ENCODE measurements at places on chromosomes 12 and 14.

- no peak for DNase-seq
Observed at GRCh38 chr12:46919666-46920400, 94.0 kb upstream of the SLC38A4 start.

DNA sequence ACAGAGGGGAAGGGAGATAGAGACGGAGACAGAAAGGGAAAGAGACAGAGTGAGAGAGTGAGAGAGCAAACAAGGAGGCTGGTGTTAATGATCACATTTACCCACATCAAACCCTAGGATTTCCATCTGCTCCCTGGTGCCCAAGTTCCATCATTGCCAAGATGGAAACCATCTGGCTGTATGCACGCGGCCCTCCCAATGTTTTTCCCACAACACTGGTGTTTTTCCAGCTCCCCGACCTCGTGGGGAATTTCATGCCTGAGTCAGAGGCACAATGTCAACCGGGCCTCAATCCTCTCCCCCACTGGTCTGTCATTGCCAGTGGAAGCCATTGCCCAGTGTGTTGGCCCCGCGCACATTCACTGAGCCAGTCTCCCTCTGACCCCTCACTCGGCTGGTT lies 19.9 kb upstream of the BDKRB2 start:
- DNase-seq, result no peak

DNA sequence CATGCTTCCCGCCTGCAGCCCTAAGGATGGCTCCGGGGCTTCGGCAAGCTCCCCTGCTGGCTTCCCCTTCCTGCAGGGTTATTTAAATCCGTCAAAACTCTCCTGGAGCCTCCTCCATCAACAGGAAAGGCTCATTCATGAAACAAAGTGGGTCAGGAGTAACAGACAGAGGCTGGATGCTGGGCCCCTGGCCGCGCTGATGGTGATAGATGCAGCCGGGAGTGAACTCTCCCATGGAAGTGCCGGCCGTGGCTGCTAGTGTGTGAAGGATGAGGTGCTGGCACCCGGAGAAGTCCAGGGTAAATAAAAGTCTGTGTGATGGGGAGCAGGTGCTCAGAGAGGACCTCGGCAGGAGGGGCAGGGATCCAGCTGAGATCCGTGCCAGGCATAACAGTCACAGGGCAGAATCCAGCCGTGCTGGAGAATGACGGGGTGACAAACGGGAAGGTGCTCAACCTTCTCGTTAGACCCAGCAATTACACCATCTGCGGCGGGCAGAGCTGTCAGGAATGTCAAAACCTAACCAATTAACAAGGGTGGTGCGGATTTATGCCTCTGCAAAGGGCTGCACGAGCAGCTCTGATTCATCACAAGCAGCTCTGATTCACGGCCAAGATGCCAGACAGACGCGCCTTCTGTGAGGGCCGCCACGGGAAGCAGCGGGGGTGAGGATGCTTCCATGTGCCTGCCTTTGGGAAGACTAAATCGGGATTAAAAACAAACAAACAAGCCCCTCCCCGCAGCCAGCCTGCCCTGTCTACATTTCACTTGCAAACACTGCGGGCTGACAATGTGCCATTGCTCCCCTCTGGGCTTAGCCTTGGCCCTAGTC lies 55.6 kb downstream of the SYNE3 start:
- DNase-seq, result no peak

DNA sequence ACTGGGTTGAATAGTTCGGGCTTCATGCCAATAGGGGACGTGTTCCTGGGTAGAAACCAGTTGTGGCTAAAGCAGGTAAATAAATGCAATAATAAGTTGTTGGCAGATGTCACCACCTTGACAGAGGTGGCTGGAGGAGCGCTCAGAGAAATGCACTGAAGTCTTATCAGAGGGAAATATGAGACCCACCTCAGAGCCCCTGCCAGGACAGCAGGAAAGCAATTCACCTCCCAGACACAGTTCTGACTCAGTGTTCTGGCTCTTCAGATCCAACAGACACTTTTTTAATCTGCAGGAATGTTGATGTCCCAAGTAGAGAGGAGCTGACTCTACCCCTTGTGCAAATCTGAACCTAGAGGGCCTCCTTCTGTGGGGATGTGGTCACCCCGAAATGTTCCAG lies 687.1 kb upstream of the FBXO33 start:
- DNase-seq, result no peak

- DNase-seq, result no peak
Observed at GRCh38 chr12:53211476-53212381, 4.7 kb upstream of the ITGB7 start.

- no peak for DNase-seq
Observed at GRCh38 chr12:26791301-26791791, 41.6 kb downstream of the ITPR2 start.

GRCh38 chr14:28661171-28661772 lies 105.3 kb upstream of the FOXG1 start:
- DNase-seq, result no peak

DNA sequence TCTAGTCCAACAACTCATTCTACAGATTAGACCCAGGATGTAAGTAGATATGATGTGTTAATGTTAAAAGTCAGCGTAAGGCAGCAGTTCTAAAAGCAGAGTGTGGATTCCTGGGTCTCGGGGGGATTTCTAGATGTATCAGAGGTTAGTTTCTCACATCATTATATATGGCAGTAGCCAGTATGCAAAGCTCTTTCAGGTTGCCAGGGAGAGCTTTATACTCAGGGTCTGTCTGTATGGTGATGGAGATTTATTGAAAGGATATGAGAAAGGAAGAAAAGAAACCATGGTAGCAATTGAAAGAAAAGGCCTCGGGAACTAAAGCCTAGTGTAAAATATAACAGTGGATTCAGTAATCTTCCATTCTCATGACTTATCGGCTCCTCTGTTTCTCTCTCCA lies 26.2 kb upstream of the PAWR start:
- DNase-seq, result no peak

GRCh38 chr12:128976120-128976738 lies 123.0 kb downstream of the GLT1D1 start:
- DNase-seq, result peak; percentile 27

DNA sequence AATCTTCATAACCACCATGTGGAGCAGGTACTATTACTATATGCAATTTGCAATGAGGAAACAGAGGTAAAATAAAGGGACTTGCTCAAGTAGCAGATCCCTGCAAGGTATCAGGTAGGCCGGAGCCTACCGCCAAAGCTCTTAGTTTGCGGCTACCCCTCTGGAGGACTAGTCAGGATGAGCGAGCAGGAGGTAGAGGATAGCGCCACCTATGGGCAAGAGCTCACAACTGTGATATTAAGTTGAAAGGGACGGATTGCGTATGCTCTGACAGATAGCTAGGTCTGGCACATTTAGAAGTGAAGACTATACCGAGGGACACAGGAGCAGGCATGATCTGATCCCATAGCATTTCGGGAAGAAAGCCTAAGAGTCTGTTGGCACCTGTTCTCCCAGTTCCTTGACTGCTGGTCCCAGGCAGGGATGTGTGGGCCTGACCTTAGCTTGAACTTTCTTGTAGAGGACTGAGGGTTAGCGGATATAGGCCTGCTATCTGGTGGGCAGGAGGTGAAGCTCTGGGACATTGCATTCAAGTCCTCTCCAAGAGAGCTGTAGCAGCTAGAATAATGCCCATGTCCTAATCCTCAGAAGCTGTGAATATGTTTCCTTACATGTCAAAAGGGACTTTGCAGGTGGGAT lies 48.0 kb downstream of the SLC17A8 start:
- peak; percentile 32 for DNase-seq

GRCh38 chr12:120737557-120738251 lies 12.1 kb downstream of the ACADS start:
- DNase-seq, result no peak

GRCh38 chr12:49892732-49893317 lies 10.9 kb downstream of the FAIM2 start:
- DNase-seq, result no peak

GRCh38 chr14:71105177-71105576 lies 197.9 kb downstream of the PCNX1 start:
- no peak for DNase-seq

DNA sequence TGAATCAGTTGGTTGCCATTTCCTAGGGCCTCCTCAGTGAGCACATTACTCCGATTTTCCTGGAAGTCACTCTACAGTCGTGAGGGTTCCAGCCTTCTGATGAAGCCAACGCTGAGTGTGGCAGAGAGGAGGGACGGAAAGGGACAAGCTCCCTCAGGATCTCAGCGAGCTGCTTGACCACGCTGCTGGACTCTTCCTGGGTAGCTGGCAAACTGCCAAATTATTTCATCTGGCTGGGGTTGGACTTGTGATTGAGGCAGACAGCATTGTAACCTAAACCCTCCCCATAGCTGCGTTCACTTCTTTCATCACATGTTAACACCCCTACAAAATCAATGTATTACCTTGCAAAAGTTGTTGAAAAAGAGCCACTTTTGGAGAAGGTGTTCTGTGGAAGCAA lies 69.6 kb upstream of the CHST11 start:
- no peak for DNase-seq

DNA sequence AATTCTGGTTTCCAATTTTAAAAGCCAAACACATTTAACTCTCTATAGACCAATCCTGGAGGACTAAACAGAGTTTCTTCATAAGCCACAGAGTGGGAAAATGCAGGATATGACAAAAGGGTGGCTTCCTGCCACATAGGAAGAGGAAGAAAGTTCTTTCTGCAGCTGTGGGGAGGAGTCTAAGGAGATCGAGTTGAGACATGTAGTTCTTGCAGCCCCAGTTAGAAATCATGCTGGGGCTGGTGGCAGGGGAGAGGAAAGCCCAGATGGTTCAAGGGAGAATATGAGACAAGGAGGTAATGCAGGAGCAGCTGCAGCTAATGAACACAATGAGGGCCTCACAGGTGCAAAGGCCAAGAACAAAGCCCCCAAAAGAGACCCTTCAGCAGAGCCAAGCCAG lies 85.0 kb upstream of the ARID2 start:
- DNase-seq, result no peak

DNA sequence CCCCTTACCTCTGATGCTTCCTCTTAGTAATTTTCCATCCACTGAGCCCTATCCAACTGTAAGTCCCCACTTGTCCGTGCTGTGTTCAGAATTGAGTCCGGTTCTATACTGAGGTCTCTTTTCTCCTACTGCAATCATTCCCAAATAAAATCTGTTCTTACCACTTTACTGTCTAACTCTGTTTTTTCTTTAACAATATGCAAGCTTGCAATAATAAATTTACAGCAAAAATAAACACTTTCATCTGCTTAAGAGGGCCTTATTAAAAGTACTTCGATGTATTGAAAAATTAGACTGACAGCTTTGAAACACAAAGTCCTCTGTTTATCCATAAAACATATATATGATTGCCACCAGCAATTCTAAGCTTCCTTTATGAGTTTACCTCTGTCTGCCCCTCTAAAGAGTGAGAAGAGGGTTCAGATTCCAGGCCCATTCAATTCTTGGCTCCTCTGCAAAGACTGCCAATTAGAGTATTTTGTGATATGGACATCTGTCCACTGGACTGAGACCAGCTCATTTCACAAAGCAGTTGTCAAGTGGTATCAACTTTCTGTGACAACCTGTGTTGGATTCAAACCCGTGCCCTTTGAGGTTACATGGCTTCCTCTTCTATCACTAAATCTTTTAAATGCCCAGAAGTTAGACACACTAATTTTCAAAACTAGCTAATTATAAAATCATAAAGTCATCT lies 39.9 kb upstream of the G2E3 start:
- DNase-seq, result no peak

DNA sequence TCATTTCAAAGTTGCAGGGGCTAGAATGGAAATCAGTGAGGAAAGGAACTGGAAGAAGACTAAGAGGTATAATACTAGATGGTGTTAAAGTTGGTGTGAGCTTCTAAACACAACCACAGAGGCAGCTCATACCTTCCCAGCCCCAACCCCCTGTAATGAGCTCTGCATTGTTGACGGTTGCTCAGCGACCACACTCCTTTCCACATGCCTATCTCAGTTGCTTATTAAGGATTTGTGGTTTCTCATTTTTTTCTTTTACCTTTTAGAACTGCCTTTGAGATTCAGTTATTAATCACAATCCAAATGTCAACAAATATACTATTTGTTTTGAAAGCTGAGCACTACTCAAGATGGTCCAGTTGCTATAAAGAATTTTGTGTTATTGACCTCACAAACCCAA lies 62.1 kb upstream of the KIF21A start:
- DNase-seq, result no peak

- DNase-seq, result no peak
Observed at GRCh38 chr12:46404225-46404631, 31.7 kb upstream of the SLC38A2 start.

- no peak for DNase-seq
Observed at GRCh38 chr12:108642269-108642870, 8.7 kb upstream of the SELPLG start.

DNA sequence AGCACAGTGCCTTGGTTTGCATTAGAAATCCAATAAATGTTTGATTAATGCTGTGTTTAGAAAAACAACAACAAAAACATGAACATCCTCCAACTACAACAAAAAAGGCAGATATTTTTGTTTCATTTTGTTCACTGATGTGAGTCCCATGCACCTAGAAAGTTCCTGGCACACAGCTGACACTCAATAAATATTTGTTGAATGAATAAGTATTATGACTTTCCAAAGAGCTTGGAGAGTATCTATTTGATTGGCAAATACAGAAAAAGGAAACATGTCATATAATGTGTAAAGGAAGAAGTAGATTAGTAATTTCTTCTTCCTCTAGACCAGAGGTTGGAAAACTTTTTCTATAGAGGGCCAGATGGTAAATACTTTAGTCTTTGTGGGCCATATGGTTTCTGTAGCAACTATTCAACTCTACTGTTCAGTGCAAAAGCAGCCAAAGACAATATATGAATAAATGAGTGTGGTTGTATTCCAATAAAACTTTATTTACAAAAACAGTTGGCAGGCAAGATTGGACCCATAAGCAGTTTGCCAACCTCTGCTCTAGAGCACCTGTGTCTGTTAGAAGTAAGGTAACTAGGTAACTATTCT lies 312.3 kb upstream of the DIO2 start:
- DNase-seq, result no peak

DNA sequence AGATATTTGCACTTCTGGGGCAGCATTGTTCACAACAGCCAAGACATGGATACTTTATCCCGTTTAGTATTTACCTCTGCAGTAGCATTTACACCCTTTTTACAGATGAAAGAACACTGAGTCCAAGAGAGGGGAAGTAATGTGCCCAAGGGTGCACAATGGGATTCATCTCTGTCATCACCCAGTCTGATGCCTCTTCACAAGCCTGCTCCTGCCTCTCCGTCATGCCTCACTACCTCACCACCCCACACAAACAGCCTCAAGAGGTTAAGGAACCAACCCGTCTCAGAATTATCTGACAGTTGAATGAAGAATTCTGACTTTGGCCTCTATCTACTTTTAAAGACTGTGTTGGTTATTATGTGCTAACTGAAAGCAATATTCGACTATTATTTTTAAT lies 368.4 kb downstream of the ATP23 start:
- DNase-seq, result no peak

GRCh38 chr12:101097829-101098580 lies 112.0 kb downstream of the SLC5A8 start:
- DNase-seq, result no peak

DNA sequence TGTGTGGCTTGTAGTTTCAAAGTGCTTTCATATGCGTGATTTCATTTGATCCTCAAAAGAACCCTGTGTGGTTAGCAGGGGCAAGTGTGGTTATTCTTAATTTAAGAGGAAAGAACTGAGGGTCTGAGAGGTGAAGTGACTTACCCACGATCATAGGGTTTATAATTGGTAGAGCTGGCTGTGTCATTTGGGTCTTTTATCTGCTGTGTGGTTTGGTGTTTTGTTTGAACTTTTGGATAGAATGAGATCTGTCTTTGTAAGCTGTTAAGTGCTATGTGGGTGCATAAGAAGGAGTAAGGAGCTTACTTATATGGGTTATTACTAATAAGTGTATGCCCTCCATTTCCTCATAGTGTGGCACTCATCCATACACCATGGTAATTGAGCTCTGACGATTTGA lies 190.0 kb downstream of the CACNA1C start:
- no peak for DNase-seq

- no peak for DNase-seq
Observed at GRCh38 chr12:68844318-68844745, 36.4 kb downstream of the MDM2 start.
